ENCODE measurements at places on chromosomes 3 and 15.

DNA sequence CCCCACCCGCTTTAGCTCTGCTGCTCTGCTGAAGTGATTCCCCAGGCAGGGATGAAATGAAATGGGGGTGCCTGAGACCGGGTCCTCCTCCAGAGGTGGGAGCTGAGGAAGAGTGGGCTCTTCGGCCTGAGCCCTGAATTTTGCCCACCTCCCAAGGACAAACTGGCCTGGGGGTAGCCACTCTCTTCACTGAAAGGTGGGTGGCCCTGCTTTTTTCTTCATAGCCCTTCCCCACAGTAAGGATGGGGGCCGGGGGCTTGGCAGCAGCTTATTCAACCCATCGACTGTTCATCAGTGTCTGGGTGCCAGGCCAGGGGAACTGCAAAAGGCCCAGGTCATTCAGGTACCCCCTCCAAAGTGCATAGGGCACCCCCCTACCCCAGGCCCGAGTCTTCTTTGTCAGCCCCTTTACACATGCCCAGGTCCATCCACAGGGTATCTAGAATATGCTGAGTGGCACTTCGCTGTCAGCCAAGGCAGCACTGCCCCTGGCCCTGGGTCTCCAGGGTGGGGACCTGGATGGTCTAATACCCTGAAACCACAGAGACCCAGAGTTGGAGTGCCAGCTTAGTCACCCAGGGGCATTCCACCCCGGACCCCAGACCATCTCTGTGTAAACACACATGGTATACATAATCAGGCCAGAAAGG is 7.9 kb downstream of the SCN5A start:
- no peak for DNase-seq

DNA sequence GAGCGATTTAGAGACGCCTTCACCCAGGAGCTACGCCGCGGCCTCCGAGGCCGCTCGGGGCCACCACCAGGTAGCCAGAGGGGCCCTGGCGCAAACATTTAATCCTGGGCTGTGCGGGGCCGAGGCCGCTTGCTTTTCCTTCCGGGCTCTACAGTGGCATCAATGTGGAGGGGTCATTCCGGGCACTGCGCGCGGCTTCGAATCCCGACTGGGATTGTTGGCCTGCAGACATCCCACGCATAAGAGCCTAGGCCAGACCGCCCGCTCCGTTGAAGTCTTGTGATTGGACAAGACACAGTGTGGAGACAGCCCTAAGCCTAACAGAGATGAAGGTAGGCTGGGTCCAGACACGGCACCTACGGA is 568 bp upstream of the NCBP2 start:
- no peak for DNase-seq

DNA sequence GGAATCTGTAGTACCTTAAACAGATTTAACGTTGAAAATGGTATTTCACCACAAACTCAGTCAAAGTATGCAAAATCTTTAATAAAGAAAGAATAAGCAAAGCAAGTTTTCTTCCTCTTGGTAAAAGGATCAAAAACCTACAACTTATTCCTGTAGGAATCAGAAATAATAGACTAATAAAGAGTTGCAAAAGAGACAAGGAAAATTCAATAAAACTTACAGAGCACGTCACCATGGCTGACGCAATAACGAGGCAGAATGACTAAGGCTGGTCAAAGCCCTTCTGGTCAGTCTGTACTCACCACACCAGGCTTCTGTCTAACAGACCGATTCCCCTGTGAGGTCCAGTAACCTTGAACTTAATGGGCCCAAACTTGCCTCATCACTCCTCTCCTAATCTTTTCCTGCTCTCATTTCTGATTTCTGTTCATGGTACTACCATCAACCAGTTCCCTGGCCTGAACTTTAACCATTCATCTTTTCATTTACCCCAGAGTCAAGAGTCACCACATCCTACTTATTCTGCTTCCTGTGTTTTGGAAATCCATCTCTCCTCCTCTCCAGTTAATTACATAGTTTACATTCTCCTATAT is 5.0 kb downstream of the MASP1 start:
- DNase-seq = no peak

DNA sequence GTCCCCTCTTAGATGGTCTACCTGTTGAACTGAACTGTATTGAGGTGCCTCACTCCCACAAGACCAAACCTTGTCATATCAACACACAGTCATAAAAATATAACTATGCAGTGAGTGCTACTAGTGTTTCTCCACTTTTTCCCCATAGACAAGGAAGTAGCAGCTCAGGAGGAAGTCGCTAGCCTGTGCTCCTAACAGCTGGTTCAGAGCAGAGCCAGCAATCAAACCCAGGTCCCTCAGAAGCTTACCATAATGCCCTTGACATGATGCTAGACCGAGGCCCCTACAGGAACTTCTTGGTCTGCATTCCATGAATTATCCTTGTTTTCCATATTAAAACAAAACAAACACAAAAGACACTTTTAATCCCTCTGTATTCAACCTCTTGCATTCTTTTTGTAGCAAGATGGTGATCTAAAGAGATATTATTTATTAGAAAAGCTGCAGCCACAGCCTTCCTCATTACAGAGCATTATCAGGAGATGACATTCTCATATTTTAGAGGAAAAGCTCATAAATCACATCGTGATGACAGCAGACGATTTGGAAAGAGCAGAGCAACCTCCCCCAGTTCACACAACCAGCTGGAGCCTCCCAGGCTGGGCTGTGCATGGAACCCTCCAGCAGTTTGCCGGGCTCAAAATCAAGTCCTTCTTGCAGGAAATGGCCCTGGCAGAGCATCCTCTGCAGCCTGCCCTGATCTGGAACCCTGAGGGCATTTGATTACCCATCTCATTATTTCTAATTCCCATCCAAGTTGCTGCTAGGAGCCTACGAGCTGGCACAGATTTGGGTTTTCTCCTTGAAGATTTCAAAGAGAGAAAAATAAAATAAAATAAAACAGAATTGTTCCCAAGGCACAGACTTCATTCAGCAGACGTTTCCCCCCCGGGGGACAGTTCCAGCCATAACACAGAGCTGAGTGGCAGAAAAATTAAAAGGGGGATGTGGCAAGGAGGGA is 118.8 kb downstream of the SRGAP3 start:
- no peak for DNase-seq

DNA sequence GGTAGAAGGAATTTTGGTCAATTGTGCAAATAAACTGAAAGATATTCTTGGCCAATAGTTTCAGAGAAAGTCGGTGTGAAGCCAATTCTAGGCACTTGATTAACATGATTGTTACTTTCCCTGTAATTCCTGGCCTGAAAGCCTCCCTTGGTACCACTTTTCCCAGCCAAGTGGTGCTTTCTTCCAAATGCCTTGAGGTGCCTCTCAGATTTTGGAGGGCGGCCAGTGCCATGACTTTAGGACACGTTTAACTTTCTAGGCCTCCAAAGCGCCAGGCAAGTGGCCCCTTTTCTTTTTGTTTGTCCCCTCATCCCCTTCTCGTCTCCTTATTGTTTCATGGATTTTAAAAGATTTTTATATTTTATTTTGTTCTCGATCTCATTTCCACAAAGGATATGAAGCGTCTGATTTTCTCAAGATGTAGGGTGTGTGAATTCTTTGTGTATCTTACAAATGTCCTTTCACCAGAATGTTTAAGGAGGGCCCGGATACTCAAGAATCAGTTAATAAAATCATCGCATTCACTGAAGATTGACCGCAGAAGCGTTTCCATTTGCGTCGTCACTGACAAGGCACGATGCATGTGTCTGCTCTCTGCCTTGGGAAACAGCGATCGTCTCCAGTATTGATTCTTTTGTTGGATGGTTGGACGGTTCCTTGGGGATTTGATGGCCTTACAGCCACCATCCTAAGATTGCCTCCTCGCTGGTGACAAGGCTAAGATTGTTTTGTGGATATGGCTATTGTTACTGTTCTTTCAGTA is 87.8 kb downstream of the ASB7 start:
- no peak for DNase-seq

DNA sequence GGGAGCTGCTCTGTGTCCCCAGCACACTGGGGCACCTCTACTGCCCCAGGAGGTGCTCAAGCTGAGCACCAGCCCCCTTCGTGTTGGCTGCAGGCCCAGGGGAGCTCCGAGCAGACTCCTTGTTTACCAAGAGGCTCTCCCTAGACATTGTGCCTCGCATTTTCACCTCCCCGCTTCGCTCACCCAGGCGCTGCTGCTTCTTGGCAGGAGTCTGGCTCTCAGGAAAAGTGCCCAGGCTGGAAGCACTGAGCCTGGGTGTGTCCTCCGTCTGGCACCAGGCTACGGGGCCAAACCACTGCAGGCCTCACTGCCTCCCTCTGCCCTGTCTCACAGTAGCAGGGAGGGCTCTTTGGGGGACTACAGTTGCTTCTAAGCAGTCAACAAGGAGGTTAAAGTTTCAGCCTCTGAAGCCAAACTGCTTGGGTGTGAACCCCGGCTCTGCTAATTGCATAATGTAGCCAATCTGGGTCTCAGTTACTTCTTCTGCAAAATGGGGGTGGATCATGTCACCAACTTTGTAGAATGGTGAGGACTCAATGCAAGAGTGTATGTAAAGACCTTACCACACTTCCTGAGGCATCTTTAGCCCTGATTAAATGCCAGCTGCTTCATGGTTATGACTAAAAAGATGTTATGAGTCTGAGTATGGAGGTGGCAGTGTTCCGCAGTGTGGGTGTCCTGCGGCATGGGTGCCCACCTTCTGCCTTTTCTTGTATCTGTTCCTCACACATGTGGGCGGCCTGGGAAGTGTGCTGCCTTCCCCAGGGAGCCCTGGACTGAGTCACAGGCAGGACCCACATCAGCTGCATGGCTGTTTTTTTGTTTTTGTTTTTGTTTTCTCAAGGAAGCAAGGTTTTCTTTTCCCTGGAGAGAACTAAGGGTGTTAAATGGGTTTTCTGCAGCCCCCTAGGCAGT is 88.9 kb downstream of the CLSTN2 start:
- no peak for DNase-seq
